Right lobe of liver (tissue), 6 donors: ENCODE measurements at places on chromosomes 3 and 15. TPM values are rescaled to one million over a fixed set of nuclear protein-coding genes. Genes with fewer than 3 reads are reported as not detected.

SLCO2A1 gene
- 1.3 TPM for total RNA-seq

MAPKBP1 gene
- 4.7 TPM for total RNA-seq

BUB1B gene
- total RNA-seq, result 0.39 TPM

SI gene
- not detected for total RNA-seq

PLCH1 gene
- total RNA-seq, result 0.25 TPM

SAMMSON gene
- not detected for total RNA-seq
